ENCODE measurements at places on chromosomes 3 and 15.

GRCh38 chr3:149532489-149533180 lies 58.1 kb downstream of the TM4SF4 start:
- no peak for DNase-seq

DNA sequence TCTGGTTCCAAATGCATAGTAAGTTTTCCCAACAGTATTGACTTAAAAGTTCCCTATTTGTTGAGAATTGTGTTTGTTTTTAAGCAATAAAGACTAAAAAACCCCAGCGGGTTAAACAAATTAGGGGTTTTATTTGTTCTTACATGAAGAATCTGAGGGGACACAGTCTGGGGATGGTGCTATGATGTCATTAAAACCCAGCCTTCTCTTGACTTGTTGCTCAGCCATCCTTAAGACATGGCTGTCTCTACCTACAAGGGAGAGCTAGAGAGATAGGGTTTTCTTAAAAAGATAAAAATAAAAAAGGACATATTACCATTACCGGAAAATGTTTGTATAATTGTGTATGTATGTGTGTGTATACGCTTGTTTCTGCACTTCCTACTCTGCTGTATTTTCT lies 11.7 kb upstream of the ARL14 start:
- DNase-seq, result no peak

DNA sequence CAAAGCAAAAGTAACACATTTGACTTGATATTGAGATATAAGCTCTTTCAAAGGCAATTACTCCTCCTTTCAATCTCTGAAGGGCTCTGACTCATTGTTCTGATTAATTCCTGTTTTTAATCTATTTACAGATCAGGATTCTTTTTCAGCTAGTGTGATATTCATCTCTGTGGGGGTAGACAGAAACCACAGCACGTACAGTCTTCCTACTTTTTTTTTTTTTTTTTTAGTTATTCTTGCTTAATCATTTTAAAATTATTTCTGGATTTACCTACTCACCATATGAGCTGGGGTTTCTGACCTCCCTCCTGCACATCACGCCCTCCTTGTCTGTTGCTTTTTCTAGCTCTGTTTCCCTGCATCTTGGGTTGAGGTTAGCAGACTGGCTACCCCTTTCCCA lies 1.4 kb downstream of the CNTN3 start:
- no peak for DNase-seq

DNA sequence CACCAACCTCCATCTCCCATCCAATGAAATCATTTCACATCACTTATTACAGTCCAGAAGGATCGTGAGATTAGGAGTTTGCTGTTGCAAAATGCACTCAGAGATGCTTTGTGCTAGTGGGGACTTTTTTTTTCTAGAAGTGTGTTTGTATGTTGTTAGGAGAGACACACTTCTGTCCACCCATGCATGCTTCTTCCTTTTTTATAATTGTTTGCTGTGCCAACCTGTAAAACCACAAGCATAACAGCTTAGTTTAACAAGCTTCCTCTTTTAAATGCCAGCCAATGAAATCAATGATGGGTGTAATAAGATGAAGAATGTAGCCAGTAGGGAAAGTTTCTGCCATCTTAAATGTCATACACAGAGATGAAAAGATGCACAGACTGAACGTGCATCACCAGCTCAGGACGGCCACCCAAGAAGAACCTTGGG lies 305.6 kb upstream of the STT3B start:
- DNase-seq, result no peak

GRCh38 chr15:61996056-61996635 lies 64.1 kb downstream of the VPS13C start:
- no peak for DNase-seq

- no peak for DNase-seq
Measured at GRCh38 chr15:82613747-82614146, 33.4 kb downstream of the CPEB1 start.

DNA sequence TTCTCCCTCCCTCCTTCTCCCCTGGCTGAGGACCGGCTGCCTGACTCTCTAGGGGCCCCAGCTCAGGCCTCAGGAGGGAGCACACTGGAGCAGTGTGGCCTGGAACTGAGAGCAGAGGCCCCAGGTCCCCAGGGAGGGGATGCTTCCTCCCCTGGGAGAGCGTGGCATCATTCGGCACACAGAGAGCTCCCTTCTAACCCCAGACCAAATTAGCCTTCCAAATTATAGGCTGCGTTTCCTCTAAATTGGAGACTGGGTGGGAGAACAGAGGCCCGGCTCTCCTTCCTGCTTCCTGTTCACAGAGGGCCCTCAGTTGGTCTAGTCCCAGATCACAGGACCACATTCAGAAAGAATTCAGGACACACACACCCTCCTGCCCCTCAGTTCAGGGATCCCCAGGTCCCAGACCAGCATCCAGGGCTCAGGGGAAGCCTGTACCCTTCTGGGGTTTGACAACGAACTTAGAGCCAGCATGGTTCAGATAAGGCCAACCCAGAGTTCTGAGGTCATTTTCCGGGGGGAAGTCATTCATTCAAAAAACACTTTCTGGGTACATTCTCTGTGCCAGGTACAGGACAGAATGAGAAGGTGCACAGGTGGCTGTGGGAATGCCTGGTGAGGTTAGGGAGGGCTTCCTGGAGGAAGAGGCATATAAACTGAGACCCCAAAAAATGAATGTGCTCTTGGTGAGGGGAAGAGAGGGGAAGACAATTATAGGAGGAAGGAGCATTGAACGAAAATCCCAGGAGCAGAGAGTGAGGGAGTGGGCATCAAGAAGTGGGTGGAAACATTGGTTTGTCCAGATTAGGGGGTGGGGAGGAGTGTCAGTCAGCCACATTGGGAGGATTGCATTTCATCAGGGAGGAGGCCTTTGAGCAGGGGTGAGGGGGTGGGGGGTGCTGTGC lies 28.4 kb upstream of the RPL29 start:
- no peak for DNase-seq

DNA sequence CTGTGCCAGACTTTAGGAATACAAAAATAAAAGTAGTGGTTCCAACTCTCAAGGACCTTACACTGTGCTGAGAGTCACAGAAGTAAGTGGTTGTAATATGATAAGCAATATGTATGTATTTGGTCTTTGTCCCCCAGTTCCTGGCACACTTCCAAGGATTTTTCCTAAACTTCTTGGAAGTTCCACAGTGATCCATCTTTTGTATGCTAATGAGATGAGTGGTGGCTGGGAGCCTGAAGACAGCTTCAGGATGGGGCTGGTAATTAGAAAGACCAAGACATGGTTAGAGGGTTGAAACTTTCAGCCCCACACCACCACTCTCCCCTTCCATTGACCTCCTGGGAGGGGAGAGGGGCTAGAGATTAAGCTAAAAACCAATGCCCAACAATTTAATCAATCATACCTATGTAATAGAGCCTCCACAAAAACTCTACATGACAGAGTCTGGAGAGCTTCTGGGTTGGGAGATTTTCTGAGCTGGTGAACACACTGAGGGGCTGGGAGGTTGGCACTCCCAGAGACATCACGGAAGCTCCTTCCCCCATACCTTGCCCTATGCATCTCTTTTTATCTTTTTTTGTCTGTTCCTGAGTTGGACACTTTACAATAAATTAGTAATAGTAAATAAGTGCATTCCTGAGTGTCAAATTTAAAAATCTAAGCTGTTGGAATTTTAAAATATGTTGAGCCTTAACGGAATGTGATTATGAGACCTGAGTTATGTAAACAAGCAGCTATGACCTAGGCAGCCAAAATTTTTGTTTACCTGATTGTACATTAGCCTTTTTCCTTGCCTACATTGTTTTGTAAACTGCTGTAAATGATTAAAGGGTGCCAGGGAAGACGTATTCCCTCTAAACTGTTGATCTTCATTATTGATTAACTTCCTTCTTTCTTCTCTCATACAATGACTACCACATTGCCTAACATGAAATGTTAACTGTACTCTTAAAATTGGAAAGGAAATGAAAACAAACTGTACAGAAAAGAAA lies 24.3 kb downstream of the CD200R1L start:
- no peak for DNase-seq

Data from stimulated activated CD4-positive, alpha-beta T cell treated with anti-CD3 and anti-CD28 coated beads, Interleukin-2, amount 100 ng/mL, for 48 hours (primary cell).